ENCODE measurements at places on chromosomes 2 and 18.

DNA sequence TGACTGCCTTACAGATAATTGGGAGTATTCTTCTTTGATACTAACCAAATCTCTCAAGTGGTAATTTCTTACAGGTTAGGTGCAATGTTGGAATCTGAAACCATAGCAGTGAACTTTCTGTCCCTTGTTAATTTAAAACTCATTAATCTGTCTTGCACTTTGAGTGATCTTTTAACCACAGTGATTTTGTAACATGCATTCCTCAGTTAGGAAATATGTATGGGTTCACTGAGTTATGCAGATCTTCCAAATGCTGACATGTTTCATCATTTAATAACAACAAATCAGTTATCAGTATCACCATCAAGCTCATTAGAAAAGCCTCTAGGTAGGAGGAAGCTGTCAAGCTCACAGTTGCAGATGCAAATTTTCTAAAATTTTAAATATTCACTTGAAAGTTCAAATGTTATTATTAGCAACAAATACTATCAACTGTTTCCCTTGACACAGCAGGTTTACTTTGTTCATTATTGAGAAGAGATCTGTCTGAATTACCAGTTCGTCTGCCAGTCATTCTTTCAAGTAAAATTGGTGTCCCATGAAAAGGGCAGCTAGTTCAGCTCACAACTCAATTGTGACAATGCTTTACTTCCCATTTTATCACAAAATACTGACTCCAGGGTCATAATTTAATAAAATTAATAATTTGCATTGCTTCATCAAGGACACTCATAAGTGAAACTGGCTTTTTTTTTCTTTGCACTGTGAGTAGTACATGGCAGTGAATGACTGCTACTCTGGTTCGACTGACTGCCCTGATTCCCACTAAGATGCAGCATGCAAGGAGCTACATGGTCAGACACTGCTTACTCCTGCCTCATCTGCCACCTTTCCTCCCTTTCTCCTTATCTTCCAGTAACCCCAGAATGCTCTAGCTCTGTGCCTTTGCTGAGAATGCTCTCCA is 31.6 kb downstream of the SUCLG1 start:
- no peak for DNase-seq

DNA sequence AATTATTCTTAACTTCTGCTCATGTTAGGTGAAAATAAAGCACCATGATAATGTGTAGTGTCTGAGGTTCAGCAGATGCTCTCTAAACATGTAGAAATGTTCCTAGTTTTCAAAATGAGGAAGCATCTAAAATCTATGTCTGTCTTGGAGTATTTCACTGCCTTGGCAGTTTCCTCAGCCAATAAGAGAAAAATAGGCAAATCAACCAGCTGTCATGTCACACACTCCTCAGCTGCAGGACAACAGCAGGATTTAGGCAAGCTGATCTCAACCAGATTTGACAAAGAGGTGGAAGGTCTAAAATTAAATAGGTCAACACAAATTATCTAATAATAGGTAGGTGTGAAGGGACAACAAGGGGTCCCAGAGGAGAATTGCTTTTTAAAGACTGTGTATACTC is 164.1 kb upstream of the BOD1L2 start:
- DNase-seq: no peak

GRCh38 chr2:136407952-136408318 is 290.0 kb upstream of the CXCR4 start:
- no peak for DNase-seq

GRCh38 chr2:74250189-74250631 is 51.8 kb downstream of the MTHFD2 start:
- peak; percentile 26 for DNase-seq

DNA sequence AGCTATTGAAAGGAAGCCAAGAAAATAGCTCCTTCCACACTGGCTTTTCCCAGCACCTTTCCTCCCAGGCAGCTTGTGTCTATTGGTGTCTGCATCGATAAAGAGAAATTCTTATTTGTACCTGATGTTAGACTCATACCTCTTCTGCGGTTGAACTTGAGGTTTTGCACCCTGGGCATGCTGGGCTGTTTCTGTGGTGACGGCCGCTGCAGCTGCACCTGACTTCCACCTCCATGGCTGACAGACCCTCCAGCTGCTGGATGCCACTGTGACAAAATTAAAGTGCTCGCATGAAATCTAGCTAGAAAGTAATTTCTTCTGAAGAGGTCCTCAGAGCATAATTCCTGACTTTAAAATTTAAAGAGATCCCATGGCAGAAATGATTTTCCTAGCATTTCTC is 6.6 kb downstream of the FECH start:
- no peak for DNase-seq

GRCh38 chr2:189347540-189347939 is 93.7 kb upstream of the WDR75 start:
- no peak for DNase-seq

DNA sequence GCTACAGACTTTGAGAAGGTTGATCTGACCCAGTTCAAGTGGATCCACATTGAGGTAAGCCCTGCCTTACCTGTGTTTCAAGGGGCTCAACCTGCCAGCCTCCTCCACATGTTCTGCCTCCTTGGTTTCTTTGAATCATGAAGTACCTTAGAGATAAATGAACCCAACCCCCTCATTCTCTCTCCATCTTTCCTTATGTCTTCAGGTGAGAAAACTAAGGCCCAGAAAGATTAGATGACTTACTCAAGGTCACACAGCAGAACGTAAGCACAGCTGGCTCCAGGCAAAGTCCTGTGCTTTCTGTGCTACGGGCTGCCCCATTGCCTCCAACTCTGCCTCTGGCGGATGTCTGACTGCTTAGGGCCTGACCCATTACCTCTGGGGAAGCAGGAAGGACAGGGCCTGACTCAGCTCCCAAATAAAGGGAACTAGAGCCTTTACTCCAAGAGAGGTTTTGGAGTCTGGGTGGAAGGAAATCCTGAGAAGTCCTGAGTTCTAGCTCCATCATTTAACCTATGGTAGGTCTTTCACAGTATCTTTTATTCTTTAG is 10.3 kb downstream of the KHK start:
- DNase-seq: no peak
